Activated B cell treated with CpG ODN at 0.5 μM for 24 hours (primary cell): ENCODE measurements at places on chromosomes 6 and 20. TPM values are rescaled to one million over a fixed set of nuclear protein-coding genes. Genes with fewer than 3 reads are reported as not detected.

Gene DEFB124
- not detected in 2 replicates for total RNA-seq

Gene HLA-DRB1
- 621 and 630 TPM in 2 replicates for total RNA-seq

- no peak for DNase-seq
Measured at GRCh38 chr6:12208190-12208589, 82.0 kb upstream of the EDN1 start.

GRCh38 chr6:116376149-116376548 lies 5.4 kb downstream of the DSE start:
- DNase-seq = no peak

DNA sequence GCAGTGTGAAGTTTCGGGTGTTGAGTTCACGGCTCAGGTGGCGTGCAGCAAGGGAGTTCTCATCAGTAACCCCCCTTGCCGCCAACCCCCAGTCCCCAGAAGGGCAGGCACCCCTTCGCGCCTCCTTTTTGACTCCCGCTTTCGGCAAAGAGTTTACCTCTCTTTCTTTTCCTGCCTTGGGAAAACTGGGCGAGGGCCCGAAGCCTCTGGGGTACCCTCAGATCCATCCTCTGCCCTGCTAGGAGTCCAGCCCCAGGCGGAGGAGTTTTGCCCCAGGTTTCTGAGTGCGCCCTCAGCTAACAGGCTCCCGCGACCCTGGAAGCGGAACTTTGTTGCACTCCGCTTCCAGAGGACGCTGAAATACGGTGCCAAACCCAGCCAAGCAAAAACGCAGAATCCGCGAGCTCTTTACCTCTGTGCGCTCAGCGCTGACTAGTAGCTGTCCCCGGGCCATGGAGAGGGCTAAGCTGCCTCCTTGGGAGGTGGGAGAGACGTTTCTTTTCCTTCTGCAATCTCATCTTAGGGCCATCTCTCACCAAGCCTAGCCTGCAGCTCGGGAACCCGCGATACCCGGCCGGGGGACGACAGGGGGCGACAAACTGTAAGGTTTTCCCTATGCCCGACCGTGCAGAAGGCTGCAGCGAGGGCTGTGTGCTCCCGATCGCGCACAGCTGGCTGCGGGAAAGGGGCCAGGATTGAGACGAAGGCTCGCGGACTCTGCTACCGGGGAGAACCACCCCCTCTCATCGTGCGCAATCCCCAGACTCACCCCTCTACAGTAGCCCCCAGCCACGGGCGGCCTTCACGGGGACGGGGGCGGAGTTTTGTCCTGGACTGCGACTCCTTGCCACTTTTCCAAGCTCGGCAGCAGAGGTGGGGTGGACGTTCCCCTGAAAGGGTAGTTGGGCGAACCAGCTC lies 2.7 kb upstream of the PAX1 start:
- DNase-seq = no peak
